ENCODE measurements at places on chromosomes 1 and 21. TPM values are rescaled to one million over a fixed set of nuclear protein-coding genes. Genes with fewer than 3 reads are reported as not detected.
A peak's percentile ranks its signal among the peaks of the same experiment; 100 is the strongest.

DNA sequence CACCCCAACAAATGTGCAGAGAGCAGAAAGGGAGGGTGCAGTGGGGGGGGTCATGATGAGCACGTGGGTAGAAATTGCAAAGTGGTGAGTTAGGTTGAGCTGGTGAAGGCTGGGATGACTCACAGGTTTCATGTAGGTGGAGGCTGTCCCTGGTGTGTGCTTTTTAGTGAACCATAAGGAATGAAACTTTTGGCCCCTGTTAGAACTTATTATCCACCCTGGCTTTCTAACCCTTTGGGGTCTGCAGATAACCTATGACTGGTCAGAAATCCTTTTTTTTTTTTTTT, 46.9 kb downstream of the DOP1B start:
- no peak for DNase-seq

DNA sequence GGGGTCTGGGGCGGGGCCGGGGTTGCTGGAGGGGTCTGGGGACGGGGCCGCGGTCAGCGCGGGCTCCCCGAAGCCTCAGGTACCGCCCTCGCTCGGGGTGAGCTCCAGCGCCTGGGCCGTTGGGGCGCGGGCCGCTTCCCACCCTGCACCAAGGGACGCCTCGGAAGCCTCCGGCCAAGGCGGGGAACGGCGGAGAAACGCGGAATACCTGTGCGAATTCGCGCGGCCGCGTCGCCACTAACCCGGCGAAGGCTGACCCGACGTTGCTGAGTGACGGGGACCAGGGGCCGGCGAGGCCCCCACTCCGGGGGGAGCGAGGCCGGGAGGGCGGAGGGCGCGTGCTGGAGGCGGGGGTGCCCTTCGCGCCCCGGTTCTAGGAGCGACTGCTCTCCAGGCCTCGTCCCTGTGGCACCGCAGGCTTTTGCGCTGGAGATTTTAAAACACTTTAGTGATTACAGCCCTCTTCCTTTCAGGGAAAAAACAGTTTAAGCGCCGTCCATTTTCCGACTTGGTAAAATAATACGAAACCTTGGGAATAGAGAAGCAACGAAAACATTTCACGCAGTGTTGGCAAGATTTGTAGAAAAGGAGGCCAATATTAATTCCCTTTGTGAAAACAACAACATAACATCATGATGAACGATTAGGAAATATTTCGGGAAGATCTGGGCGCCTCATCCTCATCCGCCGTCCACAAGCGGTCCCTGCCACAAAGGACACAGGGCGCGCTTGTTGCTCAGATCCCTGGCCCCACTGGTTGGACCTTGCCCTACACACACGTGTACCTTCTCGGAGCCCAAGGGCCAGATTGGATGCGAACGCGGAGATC, 971 bp upstream of the GNG4 start:
- no peak for DNase-seq

- DNase-seq, result peak; percentile 22
Measured at GRCh38 chr1:2951856-2952255, 69.4 kb upstream of the ACTRT2 start.

Gene TRIM58
- 1.3 TPM for total RNA-seq

Gene CD244
- 2.1 TPM for total RNA-seq

Gene AADACL3
- not detected for total RNA-seq
